ENCODE measurements at places on chromosomes 1 and 21. TPM values are rescaled to one million over a fixed set of nuclear protein-coding genes. Genes with fewer than 3 reads are reported as not detected.

- DNase-seq = peak; percentile 43
Measured at GRCh38 chr1:96845464-96845863, 123.9 kb downstream of the PTBP2 start.

DNA sequence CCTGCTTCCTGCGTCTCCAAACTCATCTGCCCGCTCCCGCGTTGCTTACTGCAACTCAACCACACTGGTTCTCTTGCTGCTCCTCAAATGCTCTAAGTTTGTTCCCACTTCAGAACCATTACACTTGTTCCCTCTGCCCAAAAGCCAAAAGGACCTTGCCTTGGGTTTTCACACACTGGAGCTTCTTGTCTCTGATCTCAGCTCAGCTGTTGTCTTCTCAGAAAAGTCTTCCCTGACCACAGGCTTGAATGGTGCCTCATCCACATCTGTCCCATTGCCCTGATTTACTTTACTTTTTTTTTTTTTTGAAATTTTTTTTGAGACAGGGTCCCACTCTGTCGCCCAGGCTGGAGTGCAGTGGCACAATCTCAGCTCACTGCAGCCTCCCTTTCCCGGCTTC is 44.3 kb upstream of the SYT14 start:
- no peak for DNase-seq

DNA sequence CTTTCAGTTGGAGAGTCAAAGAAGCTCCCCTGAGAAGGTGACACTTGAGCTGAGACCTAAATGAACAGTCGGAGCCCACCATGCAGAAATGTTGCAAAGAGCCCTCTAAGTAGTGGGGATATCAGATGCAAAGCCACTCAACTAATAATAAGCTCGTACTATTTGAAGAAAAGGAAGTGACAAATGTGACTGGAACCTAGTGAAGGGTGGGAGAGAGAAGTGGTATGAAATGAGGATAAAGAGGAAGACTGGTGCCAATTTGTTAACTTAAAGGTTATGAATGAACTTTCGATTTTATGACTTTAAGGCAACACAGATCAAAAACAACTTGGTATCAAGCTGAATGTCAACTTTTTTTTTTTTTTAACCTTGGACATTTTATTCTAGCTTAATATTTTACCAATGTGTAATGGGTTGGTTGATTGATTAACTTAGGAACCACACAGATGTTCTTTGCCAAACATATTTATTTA is 14.7 kb downstream of the LYPLAL1 start:
- no peak for DNase-seq

DNA sequence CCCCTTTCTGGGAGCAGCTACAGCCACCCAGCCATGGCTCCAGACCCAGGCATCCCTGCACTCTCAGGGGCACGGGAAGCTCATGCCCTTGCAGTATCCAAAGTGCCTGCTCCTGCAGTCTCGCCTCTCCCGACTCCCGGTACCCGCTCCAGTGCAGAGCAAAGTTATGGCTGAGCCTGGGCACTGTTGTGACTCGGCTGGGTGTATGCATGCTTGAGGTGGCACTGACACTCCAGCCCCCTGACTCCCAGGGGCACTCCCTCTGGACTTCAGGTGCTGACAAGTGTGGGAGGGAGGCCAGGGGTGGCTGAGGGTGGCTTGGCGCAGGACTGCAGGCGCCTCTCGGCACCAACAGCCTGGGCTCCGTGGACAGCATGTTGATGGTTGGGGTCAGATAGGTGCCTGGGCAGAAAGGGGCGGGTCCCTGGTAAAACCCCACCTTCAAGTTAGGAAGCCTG is 580.1 kb upstream of the ADGRL2 start:
- DNase-seq = no peak

DNA sequence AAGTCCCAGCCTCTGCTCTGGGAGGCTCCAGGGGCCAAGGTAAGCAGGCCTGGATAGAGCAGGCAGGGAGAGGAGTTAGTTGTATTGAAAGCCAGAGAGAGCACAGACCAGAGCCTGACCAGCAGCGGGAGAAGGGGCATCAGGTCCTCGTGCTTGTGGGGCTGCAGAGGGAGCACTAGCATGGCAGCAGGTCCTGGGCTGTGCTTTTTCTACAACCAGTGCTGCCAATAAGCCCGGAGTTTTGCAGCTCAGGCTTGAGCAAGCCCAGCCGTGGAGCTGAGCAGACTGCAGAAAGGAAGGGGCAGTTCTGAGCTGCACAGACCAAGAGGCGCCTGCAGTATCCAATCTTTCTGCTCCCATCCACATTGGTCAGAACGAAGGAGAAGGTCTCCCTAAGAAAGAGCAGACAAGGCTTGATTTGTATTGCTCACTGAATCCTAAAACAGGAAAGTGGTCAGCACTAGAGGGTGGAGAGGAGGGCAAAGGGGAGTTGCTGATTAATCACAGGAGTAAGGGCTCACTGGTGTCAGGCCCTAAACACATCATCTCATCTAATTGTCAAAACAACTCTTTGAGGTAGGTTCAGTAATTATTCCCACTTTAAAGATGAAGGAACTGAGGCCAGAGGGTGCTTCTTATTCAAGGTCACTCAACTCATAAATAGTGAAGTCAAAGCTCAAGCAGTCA is 2.7 kb downstream of the DENND2D start:
- peak; percentile 64 for DNase-seq

DNA sequence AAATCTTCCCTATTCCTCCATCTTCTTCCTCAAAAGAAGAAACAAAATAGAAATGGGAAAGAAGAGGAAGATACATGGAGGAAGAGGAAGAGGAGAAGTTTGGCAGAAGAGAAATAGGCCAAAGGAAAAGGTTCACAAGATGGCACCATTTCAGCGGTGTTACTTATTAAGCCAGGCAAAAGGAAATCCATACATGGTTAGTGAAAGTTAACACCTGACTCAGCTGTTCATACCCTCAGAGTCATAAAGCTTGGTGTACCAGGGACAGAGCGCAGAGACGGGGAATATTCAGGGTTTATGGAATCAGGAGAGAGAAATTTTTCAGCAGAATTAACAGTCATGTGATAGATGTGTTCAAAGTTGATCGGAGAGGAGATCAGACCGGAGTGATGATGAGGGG is 70.6 kb downstream of the COQ8A start:
- no peak for DNase-seq

DNA sequence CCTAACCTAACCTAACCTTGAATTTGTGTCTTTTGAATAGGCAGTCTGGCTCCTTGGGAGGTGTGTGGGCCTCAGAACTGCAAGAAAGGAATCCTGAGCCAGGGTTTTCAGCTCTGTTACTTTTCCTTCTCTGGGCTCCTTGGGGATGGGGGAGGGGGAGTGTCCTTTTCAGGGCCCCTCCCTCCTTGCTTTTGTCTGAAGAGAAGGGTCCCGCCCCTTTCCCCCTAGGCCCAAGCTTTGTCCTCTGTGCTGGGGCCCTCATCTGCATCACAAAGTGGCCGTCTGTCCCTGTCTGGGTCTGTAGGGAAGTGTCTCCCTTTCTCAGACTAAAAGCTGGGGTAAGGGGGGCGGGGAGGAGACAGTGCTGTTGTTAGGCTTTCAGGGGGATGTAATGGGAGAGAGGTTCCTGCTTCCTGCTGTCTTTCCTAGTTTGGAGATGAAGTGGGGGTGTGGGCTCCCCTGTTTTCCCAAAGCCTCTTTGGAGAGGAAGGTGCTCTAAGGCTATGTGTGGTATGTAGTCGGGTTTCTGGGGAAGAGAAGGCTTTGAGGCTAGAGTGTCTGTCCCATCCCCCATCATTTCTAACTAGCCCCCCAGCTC is 3.1 kb downstream of the AGO1 start:
- DNase-seq = peak; percentile 96

DNA sequence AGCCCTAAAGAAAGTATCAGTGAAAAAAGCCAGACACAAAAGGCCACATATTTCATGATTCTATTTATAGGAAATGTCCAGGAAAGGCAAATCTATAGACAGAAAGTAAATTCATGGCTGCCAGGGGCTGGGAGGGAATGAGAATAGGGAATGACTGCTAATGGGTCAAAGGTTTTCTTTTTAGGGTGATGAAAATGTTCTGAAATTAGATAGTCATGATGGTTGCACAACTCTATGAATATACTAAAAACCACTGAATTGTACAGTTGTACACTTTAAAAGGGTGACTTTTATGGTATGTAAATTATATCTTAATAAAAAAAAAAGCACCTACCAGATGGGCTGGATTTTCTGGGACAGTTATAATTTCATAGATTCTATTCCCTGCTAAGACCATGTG is 114.8 kb downstream of the CNIH3 start:
- DNase-seq = no peak

DNA sequence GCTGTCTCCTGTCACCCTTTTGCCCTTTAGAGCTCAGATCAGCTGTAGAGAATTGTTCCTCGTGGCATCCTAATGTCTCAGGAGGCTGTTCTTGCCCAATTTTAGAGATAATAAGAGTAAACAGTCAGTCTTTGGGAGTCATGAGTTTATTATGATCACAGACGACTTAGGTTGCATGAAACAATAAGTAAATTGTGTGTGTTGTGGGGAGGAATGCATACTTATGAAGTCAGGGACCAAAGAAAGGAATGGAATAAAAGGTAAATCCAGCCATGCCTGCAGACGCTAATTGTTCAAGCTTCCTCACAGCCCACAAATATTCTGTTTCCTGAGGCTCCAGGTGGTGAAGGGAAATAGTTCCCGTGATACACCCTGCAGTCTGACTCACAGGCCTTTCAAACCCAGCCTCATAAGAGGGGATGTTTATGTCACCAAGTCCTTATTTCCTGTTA is 897 bp downstream of the EPHX4 start:
- DNase-seq = peak; percentile 9

GRCh38 chr1:14713077-14713476 is 114.6 kb downstream of the KAZN start:
- no peak for DNase-seq

GRCh38 chr1:208257351-208257750 is 13.2 kb upstream of the PLXNA2 start:
- DNase-seq = no peak

DNA sequence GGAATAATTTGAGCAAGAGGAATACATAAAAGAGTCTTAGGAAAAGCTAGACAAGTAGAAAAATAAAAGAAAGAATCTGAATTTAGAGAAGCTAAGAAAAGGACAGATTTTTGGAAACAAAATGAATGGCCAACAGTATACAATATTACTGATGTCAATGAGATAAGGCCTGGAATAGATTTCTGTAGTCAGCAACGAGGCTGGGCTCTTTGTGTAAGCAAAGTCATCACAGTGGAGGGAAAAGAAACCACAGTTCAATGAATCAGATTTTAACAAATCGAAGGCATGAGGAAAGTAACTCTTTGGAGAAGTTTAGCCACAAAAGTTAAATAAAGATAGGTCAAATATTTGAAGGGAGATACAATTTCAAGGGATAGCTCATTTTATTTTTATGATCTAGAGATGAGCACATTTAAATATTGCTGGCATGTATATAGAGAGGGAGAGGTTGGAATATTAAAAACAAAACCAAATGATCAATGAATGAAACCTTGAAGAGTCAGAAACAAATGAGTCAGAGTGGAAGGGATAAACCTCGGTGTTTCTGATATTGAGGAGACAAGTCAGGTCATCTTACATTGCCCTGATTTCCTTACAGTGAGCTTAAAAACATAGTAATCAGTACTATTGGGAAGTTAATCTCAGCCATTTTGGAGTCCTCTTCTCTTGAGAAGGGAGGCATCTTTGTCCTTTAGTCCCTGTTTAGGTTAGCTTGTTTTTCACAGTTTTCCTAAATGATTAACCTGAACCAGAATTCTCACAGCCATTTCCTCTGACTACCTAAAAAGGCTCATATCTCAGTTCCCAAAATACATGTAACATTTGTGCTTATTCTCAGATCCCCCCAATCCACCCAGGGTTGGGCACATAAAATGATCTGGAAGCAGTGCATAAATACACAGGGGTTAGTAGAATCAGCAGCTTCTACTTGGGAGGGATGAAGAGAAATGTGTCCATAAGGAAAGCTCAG is 620.0 kb upstream of the B3GALT2 start:
- DNase-seq = no peak

DNA sequence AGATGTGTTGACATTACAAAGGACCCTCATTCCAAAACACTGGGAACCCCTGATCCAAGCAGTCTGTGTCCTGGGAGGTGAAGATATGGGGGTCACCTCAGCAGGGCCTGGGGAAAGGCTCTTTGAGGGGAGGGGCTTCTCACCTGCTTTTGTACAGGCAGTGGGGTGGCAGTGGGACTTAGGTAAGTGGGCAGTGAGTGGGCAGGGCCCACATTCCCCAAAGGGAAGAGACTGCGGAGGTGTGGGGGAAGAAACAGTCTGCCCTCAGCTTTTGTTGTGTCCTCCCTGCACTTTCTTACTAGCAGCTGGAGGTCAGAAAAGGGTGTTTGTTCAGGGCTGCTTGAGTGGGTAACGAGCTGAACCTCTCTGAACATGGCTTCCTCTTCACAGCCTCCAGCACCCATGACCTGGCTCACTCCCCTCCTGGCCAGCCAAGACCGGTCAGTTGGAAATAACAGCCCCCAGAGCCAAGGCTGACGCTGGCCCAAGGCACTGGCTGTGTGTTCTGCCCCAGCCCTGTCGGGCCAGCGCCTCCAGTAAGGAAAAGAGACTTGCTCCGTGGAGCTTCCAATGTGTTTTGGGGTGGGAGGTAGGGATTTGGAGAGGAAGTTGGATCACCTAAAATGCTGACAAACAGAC is 173.5 kb downstream of the PSMG1 start:
- DNase-seq = no peak

- no peak for DNase-seq
Measured at GRCh38 chr1:205261946-205262691, 34.4 kb downstream of the TMCC2 start.

GRCh38 chr1:206654828-206655227 is 19.5 kb downstream of the DYRK3 start:
- no peak for DNase-seq

GRCh38 chr1:53473463-53473862 is 14.3 kb downstream of the DMRTB1 start:
- no peak for DNase-seq

GRCh38 chr1:159699246-159699645 is 15.1 kb downstream of the CRP start:
- DNase-seq = no peak

GRCh38 chr1:36638268-36638667 is 155.6 kb upstream of the CSF3R start:
- no peak for DNase-seq

GRCh38 chr1:7011826-7012225 is 226.6 kb downstream of the CAMTA1 start:
- DNase-seq = no peak

GRCh38 chr1:209513226-209513625 is 70.3 kb upstream of the CAMK1G start:
- DNase-seq = peak; percentile 68

- DNase-seq = no peak
Measured at GRCh38 chr1:28118640-28119307, 30.4 kb upstream of the EYA3 start.

Gene ADORA3
- not detected for total RNA-seq

Gene SHE
- not detected for total RNA-seq

Gene HFM1
- total RNA-seq = 15.1 TPM

Gene KRTAP15-1
- total RNA-seq = not detected

Gene C1orf167
- total RNA-seq = 0.22 TPM

Gene F11R
- 60.0 TPM for total RNA-seq

Gene TMEM51
- 5.2 TPM for total RNA-seq

Gene PADI4
- total RNA-seq = not detected

Gene CASQ1
- total RNA-seq = not detected

Gene MFAP2
- total RNA-seq = 160 TPM

Gene OPTC
- total RNA-seq = not detected

Gene PPM1J
- total RNA-seq = 1.8 TPM

Gene OR2T3
- not detected for total RNA-seq

Gene IVL
- not detected for total RNA-seq

All from neural progenitor cell (in vitro differentiated cells).